Naive B cell (primary cell): ENCODE measurements at places on chromosomes 1 and 21.

DNA sequence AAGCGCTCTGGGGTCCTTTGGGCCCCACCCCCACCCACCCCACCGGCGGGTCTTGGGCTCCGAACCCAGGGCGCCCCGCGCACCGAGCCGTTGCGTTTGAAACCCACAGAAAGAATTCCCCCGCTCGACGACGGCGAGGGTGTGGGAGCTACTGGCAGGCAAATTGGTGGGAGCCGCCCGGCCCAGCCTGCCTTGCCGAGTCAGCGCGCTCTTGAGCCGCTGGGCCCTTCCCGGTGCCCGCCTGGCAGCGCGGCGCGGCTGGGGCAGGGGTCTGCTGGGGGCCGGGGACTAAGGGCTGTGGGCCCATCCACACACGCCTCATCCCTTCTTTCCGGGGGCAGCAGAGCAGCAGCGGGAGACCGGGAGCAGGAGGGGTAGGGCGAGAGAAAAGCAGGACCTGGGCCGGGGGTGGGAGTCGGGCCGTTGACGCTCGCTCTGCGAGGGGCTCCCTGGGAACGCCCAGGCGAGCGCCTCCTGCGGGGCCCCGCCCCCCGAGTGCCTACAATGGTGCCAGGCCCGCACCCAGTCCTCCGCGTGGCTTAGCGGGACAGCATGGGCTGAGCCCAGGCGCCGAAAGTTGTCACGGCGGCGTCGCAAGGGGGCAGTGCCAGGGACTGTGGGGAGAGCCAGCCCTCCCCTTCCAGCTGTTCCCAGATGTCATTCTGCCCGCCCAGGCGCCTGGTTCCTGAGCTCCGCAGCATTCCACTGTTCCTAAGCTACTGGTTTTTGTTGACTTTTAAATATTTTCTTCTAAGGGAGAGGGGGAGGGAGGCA is at the start of gene C1orf94:
TSS of gene C1orf94 (plus strand) at position 78 of the 774 bp plus-strand sequence. CDS start 883 bp downstream, outside the sequence.
- DNase-seq: no peak

GRCh38 chr1:24553931-24554330 is 2.0 kb upstream of the NCMAP start:
- DNase-seq: no peak

DNA sequence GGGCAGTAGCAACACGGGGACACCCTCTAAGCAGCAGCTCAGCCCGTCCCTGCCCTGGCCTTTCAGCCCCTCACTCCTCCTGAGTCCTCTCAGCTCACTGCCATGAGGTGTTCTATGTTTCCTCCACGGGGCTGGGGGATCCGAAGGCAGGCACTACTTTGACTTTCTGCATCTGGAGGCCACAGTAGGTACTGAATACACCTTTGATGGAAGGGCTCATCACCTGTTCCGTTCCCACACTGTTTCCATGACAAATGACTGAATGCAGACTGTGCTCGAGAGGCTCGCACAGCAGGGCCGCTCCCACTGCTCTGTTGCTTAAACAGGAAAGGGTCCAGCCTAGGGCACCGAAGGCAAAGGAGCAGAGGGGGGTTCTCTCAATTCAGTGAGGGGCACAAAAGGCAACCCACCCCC is 77.6 kb upstream of the DNAH14 start:
- no peak for DNase-seq

DNA sequence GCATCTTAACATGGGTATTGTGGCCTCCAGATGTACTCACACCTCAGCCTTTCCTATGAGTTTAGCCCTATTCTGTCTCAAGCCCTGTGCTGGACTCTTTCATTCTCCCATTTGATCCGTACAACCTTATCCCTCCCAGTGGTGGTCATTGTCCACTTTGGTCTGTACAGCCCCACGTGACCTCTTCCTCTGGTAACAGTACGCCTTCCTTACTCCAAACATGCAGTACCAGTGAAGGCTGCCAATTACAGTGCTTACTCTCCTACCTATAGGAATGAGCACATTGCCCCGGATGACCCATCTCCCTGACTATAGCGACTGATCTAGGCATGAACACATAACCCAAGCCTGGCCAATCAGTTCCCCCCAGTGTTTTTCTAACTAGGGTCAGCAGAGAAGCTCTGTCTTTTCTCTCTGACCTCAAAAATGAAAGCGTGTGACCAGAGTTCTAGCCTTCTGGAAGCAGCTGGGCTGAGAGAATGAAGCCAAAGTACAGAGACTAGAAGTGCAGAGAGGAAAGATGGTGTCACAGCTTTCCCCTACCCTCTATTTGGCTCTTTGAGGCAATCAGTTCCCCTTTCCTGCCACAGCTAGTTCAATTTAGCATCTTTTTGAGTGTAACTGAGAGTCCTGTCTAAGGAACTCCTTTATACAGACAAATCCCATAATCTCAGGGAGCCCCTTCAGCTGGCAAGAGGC is 9.9 kb upstream of the QSOX1 start:
- no peak for DNase-seq

DNA sequence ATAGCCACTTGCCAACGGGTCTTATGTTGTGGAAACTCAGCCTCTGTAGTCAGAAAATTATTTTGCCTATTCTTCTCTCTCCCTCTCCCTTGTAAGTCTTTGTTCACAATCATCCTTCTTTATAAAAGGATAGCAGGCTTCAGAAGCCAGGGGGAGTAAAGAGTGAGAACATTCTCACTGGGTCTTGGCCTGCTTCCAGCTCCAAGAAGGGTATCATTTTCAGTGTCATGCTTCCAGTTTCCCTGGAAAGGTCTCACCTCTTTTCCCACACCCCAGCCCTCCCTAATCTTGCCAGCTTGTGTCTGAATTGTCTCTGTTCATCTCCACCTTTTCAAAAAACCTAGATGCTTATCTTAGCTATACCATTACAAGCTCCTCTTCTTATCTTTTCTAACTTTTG is 346.2 kb upstream of the LRRC7 start:
- DNase-seq: no peak

DNA sequence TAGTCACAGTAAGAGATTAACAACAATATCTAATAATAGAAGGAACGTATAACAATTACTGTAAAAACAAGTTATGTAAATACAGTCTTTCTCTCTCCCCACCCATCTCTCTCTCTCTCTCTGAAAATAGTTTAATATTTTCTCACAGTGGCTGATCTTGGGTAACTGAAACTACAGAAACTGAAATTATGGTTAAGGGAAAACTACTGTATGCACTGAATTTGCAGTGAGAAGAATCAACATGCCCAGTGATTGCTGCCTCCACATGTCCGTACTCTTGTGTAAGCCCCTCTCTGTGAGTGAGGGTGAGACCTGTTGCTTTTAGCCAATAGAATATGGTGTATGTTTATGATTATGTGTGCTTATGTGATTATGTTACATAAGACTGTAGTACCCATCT is 1.6 kb downstream of the KRTAP6-1 start:
- DNase-seq: no peak

DNA sequence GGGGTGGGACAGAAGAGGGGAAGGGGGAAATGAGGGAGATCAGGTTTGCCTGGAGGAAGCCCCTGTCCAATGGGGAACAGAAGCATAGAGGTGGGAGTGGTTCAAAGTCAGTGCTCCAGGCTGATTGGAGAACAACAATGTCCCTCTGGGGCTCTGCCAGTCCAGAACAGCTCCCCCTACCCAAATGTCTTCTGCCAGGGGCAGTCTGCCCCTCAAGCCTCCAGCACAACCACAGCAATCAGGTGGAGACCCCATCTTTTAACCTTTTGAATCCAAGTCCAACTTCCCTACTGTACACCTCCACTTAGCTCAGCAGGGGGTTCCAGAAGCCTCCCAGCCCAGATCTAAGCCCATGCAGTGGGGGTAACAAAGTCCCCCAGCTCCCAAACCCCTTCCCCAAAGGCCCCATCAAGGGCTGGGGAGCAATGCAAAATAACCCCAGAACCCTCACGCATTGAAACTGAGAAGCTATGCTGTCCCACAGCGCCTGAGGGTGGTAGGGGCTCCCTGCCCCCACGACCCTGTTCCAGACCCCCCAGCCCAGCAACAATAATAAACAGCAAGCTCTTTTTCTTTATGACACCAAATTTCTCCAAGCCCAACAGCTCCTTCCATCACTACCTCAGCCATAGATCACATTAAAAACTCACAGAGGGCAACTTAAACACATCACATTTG is 3.3 kb downstream of the AHDC1 start:
- DNase-seq: no peak

DNA sequence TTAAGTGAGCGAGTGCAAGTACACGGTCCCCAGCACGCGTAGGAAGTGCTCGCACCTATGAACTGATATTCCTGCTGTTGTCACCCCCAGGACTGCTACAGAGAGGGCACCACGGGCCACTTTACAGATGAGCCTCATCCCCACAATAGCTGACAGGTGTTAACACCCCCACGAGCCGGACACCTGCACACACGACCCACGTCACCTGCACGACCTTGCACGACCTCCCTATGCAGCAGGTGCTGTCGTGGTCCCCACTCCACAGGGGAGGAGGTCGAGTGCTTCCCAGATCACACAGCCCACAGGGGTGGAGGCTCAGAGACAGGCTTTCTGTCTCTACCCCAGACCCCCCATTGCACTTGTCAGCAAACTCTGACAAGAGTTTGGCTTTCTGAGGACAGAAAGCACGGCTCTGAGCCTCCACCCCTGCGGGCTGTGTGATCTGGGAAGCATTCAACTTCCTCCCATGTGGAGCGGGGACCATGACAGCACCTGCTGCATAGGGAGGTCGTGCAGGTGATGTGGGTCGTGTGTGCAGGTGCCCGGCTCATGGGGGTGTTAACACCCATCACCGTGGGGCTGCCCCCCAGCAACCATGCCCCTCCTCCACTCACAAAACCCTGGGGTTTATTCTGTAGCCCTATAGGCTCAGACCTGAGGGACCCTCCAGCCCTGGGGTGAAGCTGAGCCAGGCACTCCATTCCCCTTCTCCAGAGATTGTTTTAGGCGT is 80.8 kb downstream of the MATN1 start:
- no peak for DNase-seq

GRCh38 chr1:223704921-223705878 is 7.1 kb upstream of the CAPN2 start:
- no peak for DNase-seq

GRCh38 chr1:182357913-182358312 is 33.7 kb downstream of the GLUL start:
- DNase-seq: no peak

- DNase-seq: no peak
Measured at GRCh38 chr21:41501919-41502318, 6.0 kb downstream of the TMPRSS2 start.

DNA sequence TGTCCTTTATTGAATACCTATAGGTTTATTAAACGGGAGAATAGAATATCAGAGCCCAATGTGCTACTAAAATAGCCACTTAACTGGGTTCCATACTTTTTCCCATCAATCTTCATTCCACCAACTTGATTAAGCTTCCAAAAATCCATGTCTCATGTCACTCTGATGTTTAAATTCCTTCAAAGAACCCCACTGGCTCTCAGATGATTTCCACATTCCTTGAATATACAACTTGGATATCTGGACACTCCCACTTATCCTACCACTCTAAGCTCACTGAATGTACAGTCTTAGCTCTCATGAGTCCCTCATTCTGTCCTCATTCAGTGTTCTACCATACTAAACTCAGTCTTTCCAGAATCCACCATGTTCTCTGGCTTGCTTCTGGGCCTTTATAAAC is 21.1 kb downstream of the COL11A1 start:
- no peak for DNase-seq

DNA sequence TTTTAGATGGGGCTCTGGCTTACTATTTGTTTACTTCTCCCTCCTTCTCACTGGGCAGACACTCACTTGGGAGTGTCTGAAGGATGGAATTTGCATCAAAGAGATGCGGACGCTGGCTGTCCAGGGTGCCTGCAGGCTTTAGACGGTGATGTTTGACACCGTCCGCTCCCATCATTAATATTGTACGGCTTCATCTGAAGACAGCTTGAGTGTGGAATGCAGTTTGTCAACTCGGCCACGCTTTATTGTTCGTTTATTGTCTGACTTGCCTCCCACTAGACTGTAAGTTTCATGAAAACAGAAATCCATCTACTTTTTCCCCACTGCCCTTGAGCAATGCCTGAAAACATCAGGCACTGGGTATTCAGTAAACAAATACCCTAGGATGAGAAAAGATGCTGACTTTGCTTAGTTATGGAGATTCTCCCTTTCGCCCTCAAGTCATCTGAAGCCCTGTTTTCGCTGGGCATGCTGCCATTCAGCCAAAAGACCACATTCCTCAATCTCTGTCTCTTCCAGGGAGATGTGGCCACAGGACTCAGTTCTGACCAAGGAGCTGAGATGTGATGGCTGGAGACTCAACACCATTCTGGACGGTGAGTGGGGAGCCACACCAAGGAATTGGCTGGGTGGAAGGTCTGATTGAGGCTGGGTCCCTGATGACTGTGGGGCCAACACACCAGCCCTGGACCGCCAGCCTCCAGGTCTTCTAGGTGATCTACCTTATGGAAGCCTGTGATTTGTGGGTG is 87.6 kb downstream of the BCAR3 start:
- DNase-seq: no peak

GRCh38 chr1:46714976-46715375 is 3.9 kb downstream of the EFCAB14 start:
- no peak for DNase-seq

DNA sequence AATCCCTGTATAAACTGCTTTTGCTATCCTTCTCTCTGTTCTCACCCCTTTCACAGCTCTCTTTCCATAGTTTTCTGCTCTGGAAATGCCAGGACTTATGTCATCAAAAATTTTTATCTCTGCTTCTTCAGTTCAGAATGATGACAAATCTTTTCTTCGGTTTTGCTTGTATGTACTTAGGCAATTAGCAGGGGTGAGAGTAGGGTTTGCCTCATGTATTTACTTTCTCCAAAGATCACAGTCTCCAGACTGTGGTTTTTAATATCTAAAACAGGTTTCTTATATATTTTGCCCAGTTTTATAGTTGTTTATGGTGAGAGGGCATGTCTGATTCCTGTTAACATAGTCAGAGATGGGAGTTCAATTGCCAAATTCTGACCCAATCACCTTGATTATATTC is 235.4 kb upstream of the LYPLAL1 start:
- no peak for DNase-seq

DNA sequence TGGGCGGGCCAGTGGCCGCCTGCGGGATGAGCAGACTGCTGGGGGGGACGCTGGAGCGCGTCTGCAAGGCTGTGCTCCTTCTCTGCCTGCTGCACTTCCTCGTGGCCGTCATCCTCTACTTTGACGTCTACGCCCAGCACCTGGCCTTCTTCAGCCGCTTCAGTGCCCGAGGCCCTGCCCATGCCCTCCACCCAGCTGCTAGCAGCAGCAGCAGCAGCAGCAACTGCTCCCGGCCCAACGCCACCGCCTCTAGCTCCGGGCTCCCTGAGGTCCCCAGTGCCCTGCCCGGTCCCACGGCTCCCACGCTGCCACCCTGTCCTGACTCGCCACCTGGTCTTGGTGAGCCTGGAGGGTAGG is 2.1 kb downstream of the B4GALT2 start:
- DNase-seq: peak; percentile 34

- DNase-seq: peak; percentile 72
Measured at GRCh38 chr1:85201340-85202091, 700 bp upstream of the SYDE2 start.

DNA sequence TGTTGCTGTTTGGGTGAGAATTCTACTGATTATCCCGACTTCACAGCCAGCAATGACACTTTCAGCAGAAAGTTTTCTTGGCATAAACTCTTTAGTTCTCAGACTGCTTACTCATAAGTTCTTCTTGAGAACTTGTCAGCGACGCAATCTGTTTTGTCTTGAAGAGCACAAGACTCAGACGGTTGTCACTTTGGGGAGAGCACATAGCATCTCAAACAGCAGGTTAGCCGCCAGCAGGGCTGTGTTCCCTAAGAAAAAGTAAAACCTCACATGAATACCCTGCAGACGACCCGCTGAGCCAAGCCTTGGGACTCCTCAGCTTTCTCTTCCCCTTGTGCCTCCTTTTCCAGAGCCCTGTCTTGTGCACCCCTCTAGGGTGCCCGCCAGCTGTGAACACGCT is 11.4 kb downstream of the AGMAT start:
- DNase-seq: no peak

GRCh38 chr1:218344814-218345672 is at the start of gene TGFB2:
TGFB2 (plus strand) TSS chr1:218345336; CDS start chr1:218346702, 1,366 bp downstream.
- DNase-seq: peak; percentile 41
